ENCODE measurements at places on chromosomes 12 and 14. TPM values are rescaled to one million over a fixed set of nuclear protein-coding genes. Genes with fewer than 3 reads are reported as not detected.

Gene SLCO1A2
- total RNA-seq, result 3.9 TPM

Gene NRIP2
- not detected for total RNA-seq

Gene CATSPERB
- 0.61 TPM for total RNA-seq

Gene POC1B
- 12.1 TPM for total RNA-seq

Gene ADSS1
- 17.1 TPM for total RNA-seq

GRCh38 chr14:89036371-89036770 lies 211.9 kb downstream of the TTC8 start:
- H3K4me1 ChIP-seq, result peaks cover 10% of the 10 kb centered on the region
- H3K36me3 ChIP-seq, result no peaks in the 10 kb centered on the region
- peaks cover 2% of the 10 kb centered on the region for H3K27me3 ChIP-seq
- no peak overlapping the region for H3K27ac ChIP-seq
- DNase-seq, result no peak

DNA sequence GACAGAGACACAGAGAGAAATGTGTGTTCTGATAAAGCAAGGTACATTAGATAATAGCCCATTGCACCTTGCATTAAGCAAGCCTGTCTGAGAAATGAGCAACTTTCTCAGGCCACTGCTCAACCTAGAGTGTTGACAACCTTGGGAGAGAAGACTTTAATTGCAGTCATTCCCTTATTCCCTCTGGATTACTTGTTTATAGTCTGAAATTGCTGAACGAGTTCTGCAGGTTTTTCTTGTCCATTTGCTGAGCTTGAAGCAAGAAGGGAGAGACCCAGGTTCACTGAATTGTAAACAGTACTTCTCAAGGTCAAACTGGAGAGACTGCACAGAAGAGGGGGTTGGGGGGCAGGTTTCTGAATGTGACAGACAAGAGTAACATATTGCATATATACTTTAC lies 159.4 kb upstream of the PLEKHG7 start:
- no peaks in the 10 kb centered on the region for H3K36me3 ChIP-seq
- H3K4me3 ChIP-seq, result no peak overlapping the region
- no peak for DNase-seq
- H3K27ac ChIP-seq, result peak overlapping the region; percentile 93
- peaks cover 58% of the 10 kb centered on the region for H3K4me1 ChIP-seq
- no peaks in the 10 kb centered on the region for H3K27me3 ChIP-seq

DNA sequence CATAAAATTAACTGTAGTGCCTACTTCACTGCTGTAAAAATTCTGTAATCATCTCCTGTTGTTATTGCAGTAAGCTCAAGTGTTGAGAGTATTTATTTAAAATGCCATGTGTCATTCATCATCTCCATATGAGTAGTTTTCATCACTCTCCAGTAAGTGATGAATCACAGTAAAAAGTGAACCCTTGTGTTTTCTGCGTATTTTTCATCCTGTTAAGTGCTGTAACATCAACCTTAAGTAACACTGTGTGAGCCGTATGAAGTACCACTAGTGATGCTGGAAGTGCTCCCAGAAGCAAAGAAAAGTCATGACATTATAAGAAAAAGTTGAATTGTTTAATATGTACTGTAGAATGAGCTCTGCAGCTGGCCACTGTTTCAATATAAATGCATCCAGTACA lies 55.4 kb downstream of the SLCO1B3 start:
- DNase-seq, result no peak
- no peaks in the 10 kb centered on the region for H3K27me3 ChIP-seq
- H3K36me3 ChIP-seq, result no peaks in the 10 kb centered on the region
- no peak overlapping the region for H3K27ac ChIP-seq
- no peak overlapping the region for H3K4me3 ChIP-seq

DNA sequence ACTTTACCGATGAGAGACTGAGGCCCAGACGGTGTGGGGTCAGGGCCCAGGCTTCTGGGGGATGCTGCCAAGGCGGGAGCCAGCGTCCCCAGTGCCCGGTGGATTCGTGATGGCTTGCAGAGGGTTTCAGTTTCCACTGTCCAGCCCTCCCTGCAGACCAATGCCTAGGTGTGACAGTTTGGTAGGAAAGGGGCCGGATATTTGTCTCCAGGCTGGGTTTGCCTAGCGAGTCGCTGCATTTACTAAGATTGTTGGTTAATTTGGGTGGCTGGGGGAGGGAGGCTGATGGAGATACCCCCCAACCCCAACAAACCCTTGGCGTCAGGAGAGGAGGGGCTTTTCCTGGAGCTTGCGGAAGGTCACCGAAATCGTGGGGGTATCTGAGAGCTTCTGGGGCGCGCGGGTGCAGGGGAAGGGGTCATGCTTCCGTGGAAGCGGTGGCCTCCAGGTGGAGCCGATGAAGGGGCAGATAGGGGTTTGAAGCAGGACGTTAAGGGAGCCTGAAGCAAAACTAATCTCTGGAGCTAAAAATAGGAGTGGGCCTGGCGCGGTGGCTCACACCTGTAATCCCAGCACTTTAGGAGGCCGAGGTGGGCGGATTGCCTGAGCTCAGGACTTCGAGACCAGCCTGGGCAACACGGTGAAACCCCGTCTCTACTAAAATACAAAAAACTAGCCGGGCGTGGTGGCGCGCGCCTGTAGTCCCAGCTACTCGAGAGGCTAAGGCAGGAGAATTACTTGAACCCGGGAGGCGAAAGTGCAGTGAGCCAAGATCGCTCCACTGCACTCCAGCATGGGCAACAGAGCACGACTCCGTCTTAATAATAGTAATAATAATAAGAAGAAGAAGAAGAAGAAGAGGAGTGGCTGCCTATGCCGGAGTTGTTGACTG lies 1.1 kb upstream of the CDC42BPB start:
- H3K4me1 ChIP-seq, result peaks cover 35% of the 10 kb centered on the region
- no peaks in the 10 kb centered on the region for H3K36me3 ChIP-seq
- H3K27me3 ChIP-seq, result no peaks in the 10 kb centered on the region
- peak overlapping the region; percentile 78 for H3K4me3 ChIP-seq

DNA sequence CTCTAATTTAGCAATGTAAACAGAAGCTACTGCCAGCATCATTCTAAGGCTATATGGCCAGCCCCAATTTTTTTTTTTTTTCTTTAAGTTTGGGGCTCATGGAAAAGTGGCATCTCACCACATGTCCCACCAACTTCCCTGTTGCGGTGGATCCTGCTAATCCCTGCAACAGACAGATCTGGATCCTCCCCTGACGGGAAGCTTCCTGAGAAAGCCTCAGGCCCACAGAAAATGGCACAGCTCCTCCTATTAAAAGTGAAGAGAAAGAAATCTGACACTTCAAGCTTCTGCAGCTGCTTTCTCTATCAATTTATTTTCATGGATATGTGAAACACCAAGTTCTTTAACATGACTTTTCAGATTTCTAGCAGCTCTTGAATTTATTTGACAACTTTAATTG lies 433.8 kb upstream of the DCN start:
- H3K4me1 ChIP-seq, result peaks cover 7% of the 10 kb centered on the region
- H3K36me3 ChIP-seq, result no peaks in the 10 kb centered on the region
- H3K27ac ChIP-seq, result no peak overlapping the region
- H3K27me3 ChIP-seq, result peaks cover 1% of the 10 kb centered on the region
- no peak for DNase-seq

DNA sequence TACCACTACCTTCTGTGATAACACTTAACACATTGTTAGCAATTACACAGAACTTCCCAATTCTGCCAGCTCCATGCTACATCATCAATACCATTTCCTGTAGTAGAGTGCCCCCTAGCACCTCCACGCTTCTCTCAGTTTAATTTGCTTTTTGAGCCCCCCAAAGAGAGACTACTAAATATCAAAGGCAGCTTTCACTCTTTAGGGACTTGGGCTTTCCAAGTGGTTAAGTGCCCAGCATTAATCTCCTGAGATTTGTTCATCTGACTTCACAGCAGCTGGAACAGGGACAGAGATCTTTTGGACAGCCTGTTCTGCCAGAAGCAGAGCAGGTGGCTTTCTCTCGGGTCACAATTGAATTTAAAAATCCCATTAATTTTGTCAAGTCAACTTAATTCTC lies 954.9 kb downstream of the DIO2 start:
- no peak overlapping the region for H3K27ac ChIP-seq
- peaks cover 1% of the 10 kb centered on the region for H3K27me3 ChIP-seq
- no peaks in the 10 kb centered on the region for H3K36me3 ChIP-seq
- DNase-seq, result no peak
- H3K4me1 ChIP-seq, result peaks cover 24% of the 10 kb centered on the region

GRCh38 chr12:111393700-111394300 lies 11.9 kb upstream of the SH2B3 start:
- H3K27me3 ChIP-seq, result peaks cover 12% of the 10 kb centered on the region

DNA sequence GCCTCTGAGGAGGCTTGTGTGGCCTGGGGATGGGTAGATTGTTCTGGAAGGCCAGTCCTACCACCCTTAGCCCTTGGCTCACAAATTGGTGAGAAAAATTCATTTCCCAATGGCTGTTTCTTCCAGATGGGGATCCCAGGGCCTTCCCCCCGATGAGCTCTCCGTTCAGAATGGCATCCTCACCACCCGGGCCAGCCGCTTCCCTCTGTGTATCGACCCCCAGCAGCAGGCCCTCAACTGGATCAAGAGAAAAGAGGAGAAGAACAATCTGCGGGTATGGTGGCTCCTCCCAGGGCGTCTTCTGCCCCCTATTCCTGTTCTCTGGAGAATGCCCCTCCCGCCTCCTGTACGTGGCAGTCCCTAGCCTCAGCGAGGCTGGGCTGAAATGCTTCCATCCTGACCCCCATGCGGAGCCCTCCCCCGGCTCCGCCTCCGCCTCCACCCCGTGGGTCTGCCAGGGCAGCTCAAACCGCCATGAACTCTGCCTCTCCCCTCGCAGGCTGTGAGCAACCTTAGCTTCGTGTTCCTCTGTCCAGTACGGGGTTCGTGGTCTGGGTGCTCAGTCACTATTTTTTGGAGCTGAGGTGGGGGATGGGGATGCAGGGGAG lies 57.8 kb downstream of the CCDC92 start:
- H3K27me3 ChIP-seq, result peaks cover 7% of the 10 kb centered on the region
- H3K4me3 ChIP-seq, result no peak overlapping the region
- H3K27ac ChIP-seq, result no peak overlapping the region
- H3K36me3 ChIP-seq, result no peaks in the 10 kb centered on the region

DNA sequence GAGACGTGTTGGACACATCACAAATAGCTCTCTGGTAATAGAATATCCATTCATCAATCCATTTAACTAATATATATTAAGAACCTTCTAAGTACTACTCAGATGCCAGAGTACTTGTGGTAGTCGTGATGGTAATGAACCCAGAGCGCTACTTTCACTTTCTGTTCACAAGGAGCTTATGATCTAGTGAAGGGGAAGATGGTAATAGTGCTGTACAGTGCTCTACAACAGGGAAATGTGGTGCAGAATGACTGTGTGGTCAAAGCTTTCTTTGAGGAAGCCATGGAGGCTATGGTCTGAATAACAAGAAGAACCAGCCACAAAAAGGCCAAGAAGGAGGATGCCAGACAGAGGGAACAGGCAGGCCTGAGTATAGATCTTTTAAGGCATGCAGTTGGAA lies 212.0 kb downstream of the PTPRO start:
- no peak overlapping the region for H3K4me3 ChIP-seq

DNA sequence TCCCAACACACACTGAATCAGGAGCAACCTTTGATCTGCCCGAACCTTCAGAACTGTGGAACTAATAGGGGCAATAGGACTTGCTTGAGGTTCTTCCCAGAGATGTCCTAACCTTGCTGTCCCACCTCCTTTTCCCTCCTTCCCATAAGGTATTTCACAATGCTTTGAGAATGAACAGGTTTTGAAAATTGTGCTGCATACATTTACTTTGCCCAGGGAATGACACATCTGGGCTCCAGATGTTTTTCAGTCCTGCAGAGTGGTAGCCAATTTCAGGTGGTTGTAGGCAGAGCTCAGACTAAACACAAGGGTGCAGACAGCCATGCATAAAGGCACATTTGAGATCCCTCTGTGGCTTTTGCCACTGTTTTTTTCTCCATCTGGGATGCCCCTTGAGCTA lies 206.7 kb upstream of the PWP1 start:
- no peak for DNase-seq
- H3K4me3 ChIP-seq, result no peak overlapping the region
- no peaks in the 10 kb centered on the region for H3K36me3 ChIP-seq
- H3K27me3 ChIP-seq, result peaks cover 60% of the 10 kb centered on the region
- no peaks in the 10 kb centered on the region for H3K4me1 ChIP-seq

DNA sequence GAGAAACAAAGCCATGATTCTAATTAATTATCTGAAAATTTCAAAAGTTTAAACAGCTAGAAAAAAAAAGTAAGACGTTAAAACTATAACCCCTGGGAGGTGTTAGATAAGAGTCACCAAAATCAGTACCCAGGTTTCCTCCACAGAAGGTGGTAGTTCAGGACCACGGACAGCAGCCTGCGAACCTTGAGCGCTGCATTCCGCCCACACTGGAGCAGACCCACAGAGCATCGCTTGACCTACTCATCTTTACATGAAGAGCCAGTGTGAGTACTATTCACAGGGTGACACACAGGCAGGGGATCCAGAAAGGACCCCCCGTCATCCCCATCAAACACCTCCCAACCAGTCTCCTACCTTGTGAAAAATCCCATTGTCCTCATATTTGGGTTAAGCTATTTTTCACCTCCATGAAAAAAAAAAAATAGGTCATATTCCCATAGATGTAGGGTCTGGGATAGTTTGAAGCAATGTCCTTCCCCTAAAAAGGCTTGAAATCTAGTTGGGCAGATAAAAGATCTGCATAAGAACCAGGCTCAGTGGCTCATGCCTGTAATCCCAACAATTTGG lies 8.8 kb upstream of the CHGA start:
- H3K36me3 ChIP-seq, result no peaks in the 10 kb centered on the region
- no peak overlapping the region for H3K27ac ChIP-seq
- H3K4me1 ChIP-seq, result no peaks in the 10 kb centered on the region
- H3K4me3 ChIP-seq, result no peak overlapping the region

DNA sequence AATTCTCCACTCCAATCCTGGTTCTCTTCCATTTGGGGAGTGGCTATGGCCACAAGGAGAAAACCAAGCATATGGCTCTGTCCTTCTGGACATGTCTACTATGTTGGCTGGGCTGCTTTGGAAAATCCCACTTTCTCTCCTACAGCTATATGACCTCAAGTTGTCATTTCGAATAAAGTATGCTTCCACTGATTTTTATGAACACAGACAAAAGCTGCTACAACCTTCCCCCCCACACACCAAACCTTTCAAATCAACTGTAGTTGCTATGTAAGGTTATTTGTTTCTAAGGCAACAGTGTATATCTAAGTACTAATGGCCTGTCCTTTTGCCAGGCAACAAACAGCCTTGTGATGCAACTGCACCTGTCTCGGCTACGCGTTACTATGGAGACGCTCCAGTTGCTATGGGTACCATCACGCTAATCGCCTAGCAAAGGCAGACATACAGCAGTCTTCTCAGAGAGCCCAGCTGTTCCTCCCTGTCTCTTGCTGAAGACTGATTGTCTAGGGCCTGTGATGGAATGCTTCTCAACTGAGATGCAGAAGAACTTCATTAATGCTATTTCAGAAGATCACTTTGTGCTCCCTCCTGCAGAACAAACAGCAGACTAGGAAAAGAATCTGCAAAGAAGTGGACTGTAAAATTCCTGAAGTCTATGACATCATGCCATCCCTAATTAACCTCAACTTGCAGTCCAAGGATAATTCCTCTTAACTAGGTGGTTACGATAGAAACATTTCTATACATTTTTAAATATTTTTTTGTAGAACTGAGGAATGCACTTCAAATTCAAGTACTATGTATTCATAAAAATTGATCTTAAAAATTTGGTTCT lies 67.6 kb downstream of the FOXN3 start:
- peaks cover 42% of the 10 kb centered on the region for H3K4me1 ChIP-seq
- no peak for DNase-seq
- H3K4me3 ChIP-seq, result no peak overlapping the region
- H3K27ac ChIP-seq, result peak overlapping the region; percentile 26
- H3K36me3 ChIP-seq, result peaks cover 31% of the 10 kb centered on the region

GRCh38 chr12:24394246-24394645 lies 444.8 kb upstream of the SOX5 start:
- no peak for DNase-seq
- no peaks in the 10 kb centered on the region for H3K4me1 ChIP-seq
- no peak overlapping the region for H3K4me3 ChIP-seq
- no peak overlapping the region for H3K27ac ChIP-seq
- peaks cover 14% of the 10 kb centered on the region for H3K36me3 ChIP-seq
- H3K27me3 ChIP-seq, result peaks cover 15% of the 10 kb centered on the region
